ENCODE measurements at places on chromosomes 6 and 20. TPM values are rescaled to one million over a fixed set of nuclear protein-coding genes. Genes with fewer than 3 reads are reported as not detected.

Gene DEF6
- 3.3 TPM for polyA plus RNA-seq

Gene CLVS2
- polyA plus RNA-seq, result 0.20 TPM

Gene ELOVL2
- polyA plus RNA-seq, result 0.24 TPM

Gene FOXQ1
- polyA plus RNA-seq, result 0.03 TPM

Gene MOXD1
- polyA plus RNA-seq, result 3.5 TPM

Gene ZBTB46
- polyA plus RNA-seq, result 10.7 TPM

Gene TNF
- not detected for polyA plus RNA-seq

Gene FRK
- 0.11 TPM for polyA plus RNA-seq

Gene UST
- polyA plus RNA-seq, result 9.5 TPM

Gene DLK2
- 1.6 TPM for polyA plus RNA-seq

Gene SLC22A16
- not detected for polyA plus RNA-seq

Gene SLC26A8
- 0.57 TPM for polyA plus RNA-seq

Gene DLL1
- 1.7 TPM for polyA plus RNA-seq

Gene ZSCAN26
- polyA plus RNA-seq, result 3.8 TPM
